ENCODE measurements at places on chromosomes 16 and 17.

DNA sequence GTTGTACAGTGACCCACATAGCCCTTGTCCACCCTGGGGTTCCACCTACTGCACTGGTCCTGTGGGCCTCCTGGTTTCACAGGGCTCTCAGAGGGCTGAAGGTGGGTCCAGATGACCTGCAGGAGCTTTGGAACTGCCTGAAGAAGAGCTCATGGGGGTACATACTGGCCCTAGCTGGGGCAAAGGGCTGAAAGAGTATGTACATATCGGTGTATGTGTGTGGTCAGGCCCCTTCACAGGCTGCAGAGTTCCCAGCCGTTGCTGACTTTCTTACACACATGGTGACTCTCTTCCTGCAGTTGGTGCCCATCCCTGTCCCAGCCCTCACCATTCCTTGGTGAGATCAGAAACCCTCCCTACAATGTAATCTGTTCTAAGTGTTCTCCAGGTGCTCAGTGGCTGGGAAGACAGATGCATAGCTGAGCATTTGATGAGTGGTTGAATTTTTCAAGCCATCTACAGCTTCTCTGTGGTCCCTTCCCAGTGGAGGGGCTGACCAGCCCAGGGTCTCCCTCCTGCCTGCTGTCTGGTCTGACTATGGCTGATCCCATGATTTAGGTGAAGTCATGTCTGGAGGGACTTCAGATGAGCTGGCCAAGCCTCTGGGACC, 2.4 kb upstream of the NFATC3 start:
- no peak for DNase-seq

DNA sequence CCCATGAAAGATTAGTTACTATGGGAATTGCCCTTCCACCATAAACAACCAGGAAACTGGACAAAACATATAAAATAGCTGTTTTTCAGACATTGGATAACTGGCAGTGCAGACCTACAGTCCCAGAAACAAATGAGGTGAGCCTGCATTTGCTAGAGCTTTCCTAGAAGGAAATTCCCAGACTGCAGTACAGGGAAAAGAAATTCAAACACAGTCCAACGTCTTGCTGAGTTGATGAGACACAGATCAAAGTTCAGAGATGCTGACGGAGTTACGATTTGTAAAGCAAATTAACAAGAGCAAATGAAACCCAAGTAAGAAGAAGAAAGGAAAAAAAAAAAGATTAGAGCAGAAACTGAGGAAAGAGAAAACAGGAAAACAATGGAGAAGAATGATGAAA, 41.3 kb upstream of the MNT start:
- no peak for DNase-seq

GRCh38 chr16:68444056-68444657, 4.2 kb downstream of the SMPD3 start:
- peak; percentile 21 for DNase-seq

DNA sequence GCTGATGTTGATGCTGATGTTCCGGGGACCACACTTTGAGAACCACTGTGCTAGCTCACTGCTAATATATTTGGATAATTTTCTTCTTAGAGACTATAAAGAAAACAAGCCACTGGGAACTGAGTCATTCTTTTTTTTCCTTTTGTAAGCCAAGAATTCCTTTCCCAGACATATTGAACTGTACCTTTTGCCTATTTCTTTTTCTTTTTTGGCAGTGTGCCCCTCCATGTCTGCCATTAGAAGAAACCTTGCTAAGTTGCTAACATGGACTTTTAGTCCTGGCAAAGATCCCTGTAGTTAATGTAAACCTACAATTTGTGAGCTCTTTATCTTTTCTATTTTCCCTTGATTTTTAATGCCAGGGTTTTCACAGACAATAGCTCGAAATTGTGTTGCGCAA, 17.3 kb upstream of the ERCC4 start:
- no peak for DNase-seq

DNA sequence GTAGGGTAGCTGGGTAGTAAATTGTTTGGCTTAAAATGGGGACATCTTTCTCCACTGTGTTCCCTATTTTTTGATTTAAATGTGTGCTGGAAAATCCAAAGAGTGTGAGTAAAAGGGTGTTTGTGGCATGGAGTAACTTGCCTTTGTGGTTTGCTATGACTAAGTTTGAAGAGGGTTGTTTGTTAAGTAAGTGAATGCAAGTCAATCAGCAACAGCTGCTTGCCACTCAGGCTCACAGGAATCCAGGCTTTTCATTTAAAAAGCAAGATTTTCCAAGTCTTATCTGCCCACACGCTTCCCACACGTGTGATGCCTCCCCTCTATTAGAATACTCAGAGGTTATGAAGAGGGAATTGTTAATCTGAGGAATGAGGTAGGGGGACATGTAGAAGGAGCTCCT, 847.7 kb upstream of the RBFOX1 start:
- no peak for DNase-seq

DNA sequence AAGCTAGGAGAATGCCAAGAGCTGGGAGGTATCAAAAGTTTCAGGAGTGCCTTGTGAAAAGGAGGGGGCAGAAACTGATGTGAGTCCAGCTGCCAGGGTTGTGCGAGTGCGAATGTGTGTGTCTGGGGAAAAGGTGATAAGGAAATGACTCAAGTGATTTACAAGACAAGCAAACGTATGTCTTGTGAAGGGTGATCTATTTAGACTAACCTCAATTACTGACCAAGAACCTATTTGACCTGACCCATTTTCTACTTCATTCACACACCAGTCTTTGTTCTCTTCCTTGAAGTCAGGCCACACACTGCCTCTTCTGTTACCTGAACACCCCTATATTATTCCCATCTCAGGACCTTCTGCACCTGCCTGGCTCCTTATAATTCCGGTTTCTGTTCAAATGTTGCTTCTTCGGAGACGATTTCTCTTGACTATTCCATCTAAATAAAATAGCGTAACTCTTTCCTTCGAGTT, 1.0 kb downstream of the GDE1 start:
- DNase-seq = no peak

DNA sequence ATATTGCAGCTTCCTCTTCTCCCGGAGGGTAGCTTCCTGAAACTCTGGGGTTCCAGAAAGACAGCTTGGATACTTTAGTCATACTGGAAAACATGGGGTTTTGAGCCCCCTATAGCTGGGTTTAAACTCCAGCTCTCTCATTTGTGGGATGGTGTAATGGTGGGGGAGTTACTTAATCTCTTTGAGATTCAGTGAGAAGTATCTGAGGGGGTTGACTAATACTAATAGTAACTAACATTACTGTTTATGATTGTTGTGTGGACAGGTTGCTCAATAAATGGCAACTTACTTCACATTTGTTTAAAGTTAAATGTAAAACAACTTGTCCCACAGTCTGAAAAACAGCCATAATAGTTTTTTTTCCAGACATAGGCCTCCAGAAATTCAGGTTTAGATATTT, 5.1 kb upstream of the SUZ12 start:
- no peak for DNase-seq

DNA sequence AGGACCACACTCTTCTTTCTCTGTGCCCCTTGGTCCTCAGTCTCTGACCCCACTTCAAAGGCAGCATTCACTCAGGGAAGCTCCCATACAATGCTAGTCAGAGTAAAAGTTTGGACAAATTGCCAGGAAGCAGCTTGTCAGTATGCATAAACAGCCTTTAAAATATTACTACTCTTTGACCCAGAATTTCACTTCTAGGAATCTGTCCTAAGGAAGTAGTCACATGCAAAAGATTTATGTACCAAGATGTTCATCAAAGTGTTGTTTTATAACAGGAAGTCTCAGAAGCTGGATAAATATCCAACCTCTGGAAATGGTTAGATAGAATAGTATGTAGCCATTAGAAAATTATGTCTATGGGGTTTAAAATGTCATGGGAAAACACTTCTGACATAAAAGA, 31.0 kb downstream of the MAPT start:
- no peak for DNase-seq

- no peak for DNase-seq
Observed at GRCh38 chr17:7284911-7285310, 3.4 kb downstream of the SLC2A4 start.

DNA sequence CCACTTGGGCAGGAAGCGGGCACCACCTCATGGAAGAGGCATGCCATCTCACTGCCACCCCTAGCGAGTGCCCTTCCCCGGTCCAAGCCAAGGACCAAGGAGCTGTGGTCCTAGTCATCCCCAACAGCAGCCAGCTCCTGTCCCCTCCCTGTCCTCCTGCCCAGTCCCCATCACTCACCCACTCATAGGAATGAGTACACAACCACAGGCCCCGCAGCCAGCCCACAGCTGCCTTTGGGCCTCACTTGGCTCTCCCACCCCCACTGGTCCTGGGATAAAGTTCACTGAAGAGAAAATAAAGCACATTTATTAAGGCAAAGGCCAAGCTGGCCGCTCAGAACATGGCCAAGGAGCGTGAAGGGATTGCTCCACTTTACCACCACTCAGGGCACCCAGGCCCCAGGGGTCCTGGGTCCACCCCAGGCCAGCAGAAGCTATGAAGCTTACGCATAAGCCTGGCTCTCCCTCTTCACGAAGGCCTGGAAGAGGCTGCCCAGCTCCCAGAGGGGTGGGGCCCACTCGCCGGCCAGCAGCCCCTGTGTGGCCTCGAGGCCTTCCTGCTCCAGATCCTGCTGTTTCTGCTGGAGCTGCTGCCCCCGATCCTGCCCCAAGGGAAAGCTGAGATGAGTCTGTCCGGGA, 3.6 kb downstream of the SCRN2 start:
- DNase-seq = no peak

GRCh38 chr16:75527825-75528299, 8.0 kb downstream of the CHST5 start:
- no peak for DNase-seq

- no peak for DNase-seq
Observed at GRCh38 chr17:76013377-76013932, 12.8 kb downstream of the CDK3 start.

DNA sequence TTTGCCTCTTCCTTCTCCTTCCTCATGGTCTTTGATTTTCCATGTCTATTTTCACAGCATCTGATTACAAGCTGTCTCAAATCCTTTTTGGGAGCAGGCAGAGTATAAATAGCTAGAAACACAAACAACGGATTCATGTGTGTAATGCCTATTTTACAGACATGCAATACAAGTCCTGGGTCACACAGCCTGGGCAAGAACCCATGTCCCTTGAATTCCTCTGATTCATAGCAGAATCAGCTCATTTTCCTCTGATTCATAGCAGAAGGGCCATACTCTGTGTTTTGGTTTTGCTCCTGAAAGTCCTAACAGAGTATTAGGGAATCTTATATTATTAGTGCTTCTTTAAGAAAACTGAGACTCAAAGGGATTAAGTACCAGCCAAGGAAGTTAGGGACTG, 71.3 kb downstream of the IRX5 start:
- no peak for DNase-seq

DNA sequence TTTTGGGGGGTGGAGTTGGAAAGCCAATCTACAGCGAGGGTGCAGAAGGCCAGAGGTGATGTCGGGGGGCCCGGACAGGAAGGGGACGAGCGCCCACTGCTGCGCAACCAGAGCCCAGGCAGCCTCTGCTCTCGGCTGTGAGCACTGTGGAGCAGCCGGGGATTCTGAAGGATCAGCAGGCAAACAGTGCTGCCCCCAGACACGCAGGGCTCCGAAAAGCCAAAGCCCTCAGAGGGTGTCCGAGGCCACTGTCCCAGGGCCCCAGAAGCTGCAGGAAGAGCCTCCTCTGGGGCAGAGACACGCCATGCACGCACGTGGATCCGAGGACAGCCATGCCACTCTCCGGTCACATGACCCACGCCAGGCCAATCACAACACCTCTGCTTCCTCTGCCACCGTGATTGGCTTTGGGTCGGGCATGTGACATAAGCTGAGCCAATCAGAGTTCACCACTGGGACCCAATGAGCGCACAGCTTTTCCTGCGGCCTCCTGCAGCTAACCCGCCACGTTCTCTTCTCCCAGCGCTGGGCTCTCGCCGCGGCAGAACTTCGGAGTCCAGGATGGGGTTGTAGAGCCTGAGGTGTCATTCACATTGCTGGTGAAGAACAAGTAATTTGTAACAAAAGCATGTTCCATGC, 40.7 kb downstream of the ACTG1 start:
- DNase-seq = peak; percentile 65

- DNase-seq = no peak
Observed at GRCh38 chr16:72187551-72187950, 15.6 kb upstream of the PMFBP1 start.

GRCh38 chr16:75485230-75486013, 9.8 kb downstream of the CHST6 start:
- no peak for DNase-seq

DNA sequence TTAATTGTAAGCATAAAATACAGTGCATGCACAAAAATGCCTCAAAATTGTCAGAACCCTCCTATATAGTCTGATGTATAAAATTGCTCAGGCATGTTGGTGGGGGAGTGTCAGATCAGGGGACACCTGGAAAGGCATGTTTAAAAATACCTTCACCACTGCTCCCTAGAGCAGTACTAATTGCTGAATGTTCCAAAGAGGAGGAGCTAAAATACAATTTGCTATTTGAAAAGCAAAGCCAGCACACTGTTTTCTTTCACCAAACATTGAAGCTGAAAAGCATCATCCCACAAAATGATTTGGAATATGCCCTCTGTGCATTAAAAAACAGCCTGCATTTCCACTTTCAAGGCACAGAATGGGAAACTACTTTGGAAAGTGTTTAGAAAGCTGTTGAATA, 2.6 kb downstream of the ADAMTS18 start:
- DNase-seq = no peak

GRCh38 chr16:85556456-85557082, 56.6 kb upstream of the GSE1 start:
- DNase-seq = peak; percentile 51

GRCh38 chr16:51553910-51554309, 402.8 kb upstream of the SALL1 start:
- no peak for DNase-seq

- no peak for DNase-seq
Observed at GRCh38 chr17:17484451-17484899, 7.7 kb downstream of the MED9 start.

DNA sequence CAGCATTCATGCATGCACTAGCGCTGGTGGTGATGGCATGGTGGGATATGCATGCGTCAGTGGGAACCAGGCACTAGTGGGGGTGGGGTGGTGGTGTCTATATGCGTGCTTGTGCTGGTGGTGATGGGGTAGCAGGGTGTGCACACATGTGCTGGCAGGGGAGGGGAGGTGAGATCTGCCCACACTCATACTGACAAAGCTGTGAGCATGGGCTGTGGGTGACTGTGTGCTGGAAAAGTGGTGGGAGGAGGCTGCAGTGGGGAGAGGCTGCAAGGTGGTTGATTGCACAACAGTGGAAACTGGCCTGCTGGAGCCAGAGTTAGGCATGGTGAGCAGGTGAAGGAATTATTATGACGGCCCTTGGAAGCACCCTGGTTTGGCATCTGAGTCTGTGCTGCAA, 31.3 kb upstream of the TEKT1 start:
- DNase-seq = no peak

- DNase-seq = no peak
Observed at GRCh38 chr16:86665319-86665675, 86.9 kb downstream of the FOXL1 start.

GRCh38 chr17:8382052-8382879, 727 bp downstream of the RPL26 start:
- DNase-seq = no peak
